ENCODE measurements at places on chromosomes 12 and 14.

DNA sequence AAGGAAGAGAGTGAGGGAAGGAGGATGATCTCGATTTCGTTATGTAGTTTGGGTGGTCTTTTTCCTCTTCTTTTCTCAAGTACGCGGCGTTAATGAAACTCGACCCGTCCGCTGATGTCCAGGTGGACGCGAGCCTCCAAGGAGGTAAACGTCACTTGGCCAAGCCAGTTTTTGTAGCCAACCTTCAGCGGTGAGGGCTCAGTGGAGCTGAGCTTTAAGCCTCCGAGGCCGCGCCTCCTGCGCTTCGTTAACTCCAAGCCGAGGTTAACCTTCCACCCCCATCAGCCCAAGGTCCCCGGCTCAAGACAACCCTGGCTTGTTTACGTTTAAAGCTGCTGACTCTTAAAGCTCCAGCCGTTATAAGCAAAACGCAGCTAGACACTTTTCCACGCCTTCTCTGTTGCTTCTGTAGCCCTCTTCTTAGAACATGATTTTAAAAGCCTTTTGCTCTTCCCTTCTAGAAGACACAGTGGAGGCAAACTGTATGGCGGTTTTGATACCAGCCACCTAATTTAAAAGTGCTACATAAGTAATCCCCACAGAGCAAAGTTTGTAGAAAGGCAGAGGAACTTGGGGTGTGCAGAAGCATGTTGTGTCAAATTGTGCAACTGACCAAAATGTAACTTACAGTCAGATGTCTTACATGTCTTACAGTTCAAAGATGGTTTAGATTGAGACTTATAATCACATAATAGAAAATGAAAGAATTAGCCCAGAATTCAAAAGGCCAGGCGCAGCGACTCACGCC is 923 bp upstream of the ITPR2 start:
- peak overlapping the region; percentile 70 for H3K27ac ChIP-seq
- peak overlapping the region; percentile 86 for H3K4me3 ChIP-seq
- DNase-seq: peak; percentile 56
- peaks cover 9% of the 10 kb centered on the region for H3K36me3 ChIP-seq

DNA sequence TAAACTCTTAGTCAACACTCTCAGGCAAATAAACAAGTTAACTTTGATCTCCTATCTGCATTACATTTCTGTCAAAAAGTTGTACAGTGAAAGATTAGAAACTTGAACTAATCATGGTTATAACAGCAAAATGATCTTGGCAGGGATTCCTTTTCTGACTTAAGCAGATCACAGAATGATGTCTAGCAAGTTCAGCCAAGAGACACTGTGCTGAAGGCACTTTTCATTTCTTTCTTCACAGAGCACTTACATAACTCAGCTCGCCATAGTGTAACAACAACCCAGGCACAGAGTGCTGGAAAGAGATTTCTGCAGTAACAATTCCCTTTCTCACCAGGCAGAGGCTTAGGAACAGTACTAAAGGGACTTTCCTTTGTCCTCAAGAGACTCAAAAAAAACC is 19.6 kb upstream of the CSRP2 start:
- H3K4me1 ChIP-seq: peaks cover 7% of the 10 kb centered on the region
- H3K27ac ChIP-seq: no peak overlapping the region
- H3K4me3 ChIP-seq: no peak overlapping the region

- H3K27ac ChIP-seq: peak within 1 kb of the TSS; percentile 63
- H3K4me3 ChIP-seq: peak within 1 kb of the TSS; percentile 77
- no peak for DNase-seq
Observed at GRCh38 chr12:114684098-114684869, at the start of gene TBX3. Gene TBX3, minus strand, starts transcription at chr12:114684175. Its CDS starts 975 bp downstream, at chr12:114683200.

GRCh38 chr12:19120795-19121194 is 8.7 kb upstream of the PLEKHA5 start:
- H3K27ac ChIP-seq: no peak overlapping the region
- H3K27me3 ChIP-seq: peaks cover 5% of the 10 kb centered on the region
- no peak overlapping the region for H3K4me3 ChIP-seq

DNA sequence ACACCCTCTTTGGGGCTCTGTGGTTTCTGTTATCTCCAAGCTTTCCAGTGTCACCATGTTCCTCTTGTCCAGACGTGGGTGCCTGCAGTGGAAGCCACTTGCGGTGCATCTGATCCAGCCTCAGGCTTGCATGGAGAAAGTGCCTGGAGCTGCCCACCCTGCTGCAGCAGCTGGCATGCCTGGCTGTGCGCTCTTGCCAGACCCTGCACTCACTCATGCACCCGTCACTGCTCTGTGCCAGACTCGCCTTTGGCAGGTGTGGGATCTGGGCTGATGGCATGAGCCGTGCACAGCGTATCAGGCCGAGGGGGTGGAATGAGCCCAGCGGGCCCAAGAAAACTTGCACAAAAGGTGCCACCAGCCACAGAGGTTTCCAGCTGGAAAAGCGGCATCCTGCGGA is 105.1 kb downstream of the MNAT1 start:
- H3K4me1 ChIP-seq: peaks cover 3% of the 10 kb centered on the region
- H3K27ac ChIP-seq: no peak overlapping the region
- DNase-seq: no peak
- H3K36me3 ChIP-seq: peaks cover 42% of the 10 kb centered on the region
- no peak overlapping the region for H3K4me3 ChIP-seq
- no peaks in the 10 kb centered on the region for H3K27me3 ChIP-seq

Data from activated naive CD8-positive, alpha-beta T cell treated with anti-CD3 and anti-CD28 coated beads, Interleukin-2, amount 10 ng/mL, durations not matched to agents 7 days and 5 days (primary cell).